ENCODE measurements at places on chromosomes 2 and 18.

DNA sequence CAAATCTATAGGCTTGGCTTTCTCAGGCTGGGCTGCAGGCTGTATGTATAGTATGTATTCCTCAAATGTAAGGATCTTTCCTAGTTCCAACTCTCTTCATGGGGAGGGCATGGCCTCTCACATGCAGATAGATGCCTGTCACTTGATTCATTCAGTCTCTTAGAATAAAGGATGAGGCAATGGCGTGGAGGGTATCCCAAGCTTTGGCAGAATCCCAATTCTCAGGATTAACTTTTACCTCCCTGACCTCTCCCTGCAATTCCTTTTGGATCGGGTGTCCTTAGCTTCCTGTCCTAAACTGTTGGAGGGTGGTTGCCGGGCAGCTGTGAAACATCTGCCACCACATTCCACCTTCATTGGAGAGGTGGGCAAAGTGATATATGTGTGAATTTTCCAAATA lies 80.3 kb downstream of the INSIG2 start:
- DNase-seq = no peak

DNA sequence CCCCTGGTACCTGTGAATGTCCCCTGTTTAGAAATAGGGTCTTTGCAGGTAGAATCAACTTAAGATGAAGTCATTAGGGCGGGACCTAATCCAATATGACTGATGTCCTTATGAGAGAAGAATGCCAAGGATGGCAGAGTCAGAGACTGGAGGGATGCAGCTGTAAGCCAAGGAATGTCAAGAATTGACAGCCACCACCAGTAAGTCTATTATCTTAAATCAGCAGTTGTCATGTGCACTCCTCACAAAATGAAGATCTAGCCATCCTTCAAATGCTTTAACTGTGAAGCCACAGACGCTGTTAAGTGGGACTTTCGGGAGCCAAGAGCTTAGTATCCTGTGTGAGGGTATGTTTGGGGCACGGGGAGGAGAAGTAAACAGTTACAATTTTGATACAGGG lies 83.2 kb downstream of the ITGA4 start:
- no peak for DNase-seq

DNA sequence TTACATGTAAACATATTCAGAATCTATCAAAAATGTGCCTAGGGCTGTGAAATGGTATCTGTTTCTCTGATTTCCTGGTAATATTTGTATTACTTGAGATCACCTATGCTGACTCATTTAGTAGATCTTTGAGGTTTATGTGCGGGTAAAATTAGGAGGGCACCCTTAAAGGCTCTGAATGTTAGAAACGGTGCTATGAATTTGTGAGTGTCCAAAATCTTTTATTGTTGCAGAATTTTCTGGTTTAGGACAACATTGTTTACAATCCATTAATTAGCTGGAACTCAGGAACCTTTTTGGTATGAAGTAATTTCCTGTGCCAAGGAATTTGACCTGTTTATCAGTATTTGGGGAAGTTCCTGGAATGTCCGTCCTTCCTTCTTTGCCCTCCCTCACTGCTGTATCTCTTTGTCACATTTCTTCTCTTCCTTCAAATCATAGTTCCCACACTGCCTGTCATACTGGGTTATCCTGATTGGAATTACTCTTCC lies 130.5 kb downstream of the TANC1 start:
- DNase-seq = no peak

- no peak for DNase-seq
Observed at GRCh38 chr18:395456-396250, 104.8 kb downstream of the COLEC12 start.

DNA sequence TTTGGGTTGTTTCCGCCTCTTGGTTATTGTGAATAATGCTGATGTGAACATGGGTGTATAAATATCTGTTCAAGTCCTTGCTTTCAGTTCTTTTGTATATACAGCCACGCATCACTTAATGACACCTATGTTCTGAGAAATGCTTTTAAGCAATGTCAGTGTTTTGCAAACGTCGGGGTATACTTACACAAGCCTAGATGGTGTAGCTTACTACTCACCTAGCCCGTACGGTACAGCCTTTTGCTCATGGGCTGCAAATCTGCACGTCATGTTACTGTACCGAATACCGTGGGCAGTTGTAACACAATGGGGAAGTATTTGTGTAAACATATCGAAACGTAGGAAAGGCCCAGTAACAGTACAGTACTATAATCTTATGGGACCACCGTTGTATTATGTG lies 12.4 kb downstream of the RALB start:
- no peak for DNase-seq

DNA sequence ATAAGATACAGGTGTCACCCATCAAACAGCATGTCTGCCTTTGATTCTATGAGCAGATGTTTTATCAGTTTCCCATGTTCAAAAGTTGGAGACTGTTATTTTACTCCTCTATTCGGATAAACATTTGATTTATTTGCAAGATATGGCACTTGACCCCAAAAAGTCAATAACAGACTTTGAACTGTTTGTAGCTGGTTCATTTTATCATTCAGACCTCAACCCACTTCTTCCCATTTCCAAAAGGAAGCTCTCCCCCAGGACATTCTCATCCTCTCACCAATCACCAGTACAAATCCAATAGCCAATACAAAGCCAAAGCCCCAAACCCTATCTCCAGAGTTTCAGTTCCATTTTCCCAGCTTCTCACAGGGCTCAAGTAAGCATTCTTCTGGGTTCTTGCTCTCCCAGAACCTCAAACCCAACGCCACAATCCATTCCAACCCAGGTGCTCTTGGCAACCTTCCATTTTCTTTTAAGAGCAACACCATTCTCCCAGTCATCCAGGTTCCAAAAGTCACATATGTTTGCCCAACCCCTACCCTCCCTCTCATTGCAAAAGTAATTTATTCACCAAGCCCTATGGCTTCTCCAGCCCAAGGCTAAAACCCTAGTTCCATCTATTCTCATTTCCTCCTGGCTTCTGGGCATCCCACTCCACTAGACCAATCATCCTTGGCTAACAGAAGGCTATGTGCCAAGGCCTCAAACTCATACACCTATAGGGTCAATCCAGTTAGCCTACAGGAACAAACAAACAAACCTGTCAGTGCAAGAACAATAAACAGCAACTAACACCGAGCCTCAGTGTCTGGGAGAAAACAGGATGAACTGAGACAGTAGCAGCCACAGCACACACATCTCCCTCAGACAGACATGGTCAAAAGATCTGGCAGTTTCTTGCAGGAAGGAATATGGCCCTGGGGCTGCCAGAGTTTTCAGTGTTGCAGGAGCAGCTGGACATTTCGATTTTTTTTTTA lies 9.2 kb downstream of the ACVR1 start:
- no peak for DNase-seq
